ENCODE measurements at places on chromosomes 7 and 10.

DNA sequence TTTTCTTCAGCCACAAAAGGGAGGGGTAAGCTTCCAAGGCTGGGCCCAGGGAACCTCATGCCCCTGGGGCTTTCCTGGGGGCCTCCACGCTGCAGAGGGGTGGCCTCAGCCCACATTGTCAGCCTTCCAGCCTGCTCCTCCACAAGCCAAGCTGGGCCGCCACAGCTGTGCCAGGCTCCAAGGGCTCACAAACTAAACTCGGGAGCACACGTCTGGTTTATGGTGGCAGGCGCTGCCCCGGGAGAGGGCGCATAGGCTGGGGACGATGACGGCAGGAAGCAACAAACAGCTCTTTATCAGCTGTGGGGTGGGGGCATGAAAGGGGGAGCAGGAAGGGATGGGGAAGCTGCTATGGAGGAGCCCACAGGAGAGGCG lies 6.3 kb upstream of the CDH23 start:
- DNase-seq, result no peak

DNA sequence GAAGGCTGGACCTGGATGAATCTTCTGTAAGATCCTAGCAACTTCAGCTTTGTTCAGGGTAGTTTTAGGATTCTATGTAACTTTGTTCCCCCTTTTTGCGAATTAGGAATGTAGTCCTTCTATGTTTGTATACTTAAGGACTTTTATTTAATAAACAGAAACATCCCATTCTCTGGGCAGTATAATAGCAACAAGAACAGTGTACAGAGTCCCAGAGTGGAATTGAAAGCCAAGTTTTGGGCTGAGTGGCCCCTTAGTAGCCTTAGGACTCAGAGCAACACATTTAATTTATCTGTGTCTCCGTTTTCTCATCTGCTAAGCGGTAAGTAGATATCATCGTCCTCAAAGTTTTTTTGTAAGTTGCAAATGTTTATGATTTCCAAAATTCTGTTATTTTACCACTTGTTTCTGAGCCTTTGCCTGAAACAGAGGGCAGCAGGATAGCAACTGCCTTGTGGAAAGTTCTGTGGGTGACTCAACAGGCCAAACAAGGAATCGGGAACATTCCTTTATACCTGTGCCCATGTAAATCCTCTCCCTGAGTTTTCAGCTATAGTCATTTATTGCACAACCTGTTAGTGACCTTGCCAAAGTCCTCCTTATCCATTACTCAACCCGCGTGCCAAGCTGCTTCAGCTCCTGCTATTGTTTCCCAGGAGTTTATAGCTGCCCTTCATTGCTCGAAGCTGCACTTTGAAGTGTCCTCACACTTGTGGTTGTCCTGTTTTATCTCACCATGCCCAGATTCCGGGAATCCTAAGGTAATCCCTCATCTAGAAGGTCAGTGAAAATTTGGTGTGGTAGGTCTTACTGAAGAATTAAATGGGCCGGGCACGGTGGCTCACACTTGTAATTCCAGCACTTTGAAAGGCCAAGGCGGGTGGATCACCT lies 199.1 kb upstream of the AHR start:
- no peak for DNase-seq

- DNase-seq, result no peak
These were observed 19.4 kb upstream of the UTF1 start for GRCh38 chr10:133210398-133211140.

GRCh38 chr7:45663167-45663921 lies 89.2 kb downstream of the ADCY1 start:
- no peak for DNase-seq

DNA sequence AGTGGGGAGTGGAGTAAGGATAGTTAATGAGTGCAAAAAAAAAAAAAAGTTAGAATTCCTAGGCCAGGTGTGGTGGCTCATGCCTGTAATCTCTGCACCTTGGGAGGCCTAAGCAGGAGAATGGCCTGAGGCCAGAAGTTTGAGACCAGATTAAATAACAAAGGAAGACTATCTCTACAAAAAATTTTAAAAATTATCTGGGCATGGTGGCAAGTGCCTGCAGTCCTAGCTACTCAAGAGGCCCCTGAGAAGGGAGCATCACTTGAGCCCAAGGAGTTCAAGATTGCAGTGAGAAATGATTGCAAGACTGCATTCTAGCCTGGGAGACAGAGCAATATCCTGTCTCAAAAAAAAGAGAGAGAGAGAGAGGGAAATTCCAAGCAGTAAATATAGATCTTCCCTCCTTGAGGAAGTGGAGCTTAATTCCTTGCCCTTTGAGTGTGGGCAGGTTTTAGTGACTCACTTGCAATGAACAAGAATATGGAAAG lies 19.5 kb upstream of the CSTF2T start:
- no peak for DNase-seq

DNA sequence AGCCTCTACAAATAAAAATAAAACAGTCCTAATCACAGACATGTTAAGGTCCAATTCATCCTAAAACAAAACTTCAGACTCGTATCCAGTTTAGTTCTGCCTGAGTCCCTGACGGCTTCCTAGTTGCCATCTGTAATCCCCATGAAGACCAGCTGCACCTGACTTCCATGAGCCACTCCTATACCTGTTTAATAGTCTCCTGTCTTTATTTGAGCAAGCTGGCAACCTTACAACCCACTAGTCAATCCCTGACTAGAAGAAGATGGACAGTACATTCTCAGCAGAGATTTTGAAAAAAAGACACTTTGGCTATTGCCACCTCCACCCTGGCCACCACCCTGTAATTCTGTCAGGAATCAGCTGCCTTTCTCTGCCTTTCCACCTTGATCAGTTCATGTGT lies 197.7 kb downstream of the HIBADH start:
- DNase-seq, result no peak

- DNase-seq, result no peak
These were observed 26.3 kb downstream of the GUSB start for GRCh38 chr7:65955718-65956117.

GRCh38 chr7:74606101-74606908 lies 51.2 kb upstream of the GTF2I start:
- peak; percentile 62 for DNase-seq

DNA sequence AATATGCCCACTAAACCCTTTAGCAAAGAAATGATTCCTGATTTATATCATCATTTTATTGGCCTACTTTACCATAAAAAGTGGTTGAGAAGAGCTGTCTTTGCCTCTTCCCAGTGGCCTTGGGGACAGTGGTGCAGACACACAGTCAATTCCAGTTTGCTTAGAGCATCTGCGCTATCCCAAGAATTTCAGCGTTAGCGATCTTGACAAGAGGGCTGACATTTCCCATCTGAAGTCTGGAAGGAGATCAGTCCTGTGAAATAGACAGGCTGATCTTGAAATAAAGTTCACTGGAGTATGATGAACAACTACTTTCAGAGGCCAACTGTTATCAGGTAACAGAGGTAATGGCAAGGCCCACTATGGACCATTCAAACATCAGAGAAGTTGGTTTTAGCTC lies 475.3 kb upstream of the NRP1 start:
- DNase-seq, result no peak

DNA sequence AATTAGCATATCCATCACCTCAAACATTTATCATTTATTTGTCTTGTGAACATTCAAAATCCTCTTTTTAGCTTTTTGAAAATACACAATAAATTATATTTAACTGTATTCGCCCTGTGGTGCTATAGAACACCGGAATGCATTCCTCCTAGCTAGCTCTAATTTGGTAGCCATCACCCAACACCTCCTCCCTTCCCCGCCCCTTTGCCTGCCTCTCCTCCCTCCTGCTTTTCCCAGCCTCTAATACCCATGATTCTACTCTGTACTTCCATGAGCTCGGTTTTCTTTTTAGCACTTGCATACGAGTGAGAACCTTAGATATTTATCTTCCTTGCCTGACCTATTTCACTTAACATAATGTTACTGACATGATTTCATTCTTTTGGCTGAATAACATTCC lies 80.1 kb downstream of the ANKRD26 start:
- no peak for DNase-seq

DNA sequence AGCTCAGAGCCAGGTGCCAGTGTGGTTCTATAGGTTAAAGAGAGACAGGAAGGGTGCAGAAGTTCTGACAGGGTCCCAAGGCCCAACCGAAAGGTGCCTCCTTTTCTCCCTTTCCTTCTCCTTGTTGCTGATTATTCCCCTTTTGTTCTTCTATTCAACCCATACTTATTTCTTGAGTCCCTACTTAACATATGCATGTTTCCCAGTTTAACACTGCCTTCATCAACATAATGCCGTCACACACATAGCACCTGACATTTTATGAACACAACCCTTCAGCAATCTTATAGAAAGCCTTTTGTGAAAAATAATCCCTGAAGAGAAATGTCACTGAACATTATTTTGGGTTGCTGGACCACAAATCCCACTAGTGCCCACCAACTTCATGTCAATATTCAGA lies 39.1 kb downstream of the SORBS1 start:
- DNase-seq, result no peak

- no peak for DNase-seq
These were observed 610.2 kb downstream of the AUTS2 start for GRCh38 chr7:70208236-70209063.

DNA sequence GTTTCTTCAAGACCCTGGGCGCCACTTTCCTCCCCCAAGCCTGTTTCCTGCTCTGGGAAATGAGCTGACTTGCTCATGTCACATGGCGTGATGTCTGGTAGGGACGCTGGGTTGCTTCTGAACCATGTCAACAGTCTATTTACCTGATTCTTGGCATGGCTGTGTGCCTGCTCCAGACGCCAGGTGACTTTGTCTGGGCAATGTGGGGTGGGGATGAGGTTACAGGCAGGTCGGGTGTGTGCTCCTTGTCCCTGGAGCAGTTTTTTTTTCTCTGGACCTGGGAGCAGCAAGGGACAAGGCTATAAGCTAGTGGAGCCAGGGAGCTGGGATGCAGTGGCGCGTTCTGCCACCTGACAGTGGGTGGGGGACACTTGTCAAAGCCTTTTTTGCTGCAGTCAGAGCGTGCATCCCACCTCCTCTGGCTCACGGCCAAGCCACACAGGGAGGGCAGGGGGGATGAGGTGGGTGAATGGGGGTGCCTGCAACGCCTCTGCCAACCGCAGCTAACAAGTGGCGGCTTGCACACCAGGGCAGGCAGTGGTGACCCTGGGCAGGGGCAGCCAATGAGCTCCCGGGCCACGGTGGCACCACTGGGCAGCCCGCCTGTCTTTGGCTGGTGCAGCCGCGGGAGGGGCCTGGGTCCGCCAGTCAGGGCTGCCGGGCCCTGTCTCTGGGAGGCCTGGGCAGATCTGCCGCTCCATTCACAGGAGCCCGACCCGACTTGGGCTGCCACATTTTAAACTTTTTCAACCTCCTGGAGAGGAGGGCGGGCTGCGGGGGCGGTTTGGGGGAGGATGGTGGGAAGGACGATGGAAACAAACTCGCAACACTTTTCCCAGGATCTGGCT lies 22.9 kb downstream of the DNAJB12 start:
- peak; percentile 93 for DNase-seq

GRCh38 chr7:84200859-84201258 lies 6.3 kb upstream of the SEMA3A start:
- DNase-seq, result no peak

DNA sequence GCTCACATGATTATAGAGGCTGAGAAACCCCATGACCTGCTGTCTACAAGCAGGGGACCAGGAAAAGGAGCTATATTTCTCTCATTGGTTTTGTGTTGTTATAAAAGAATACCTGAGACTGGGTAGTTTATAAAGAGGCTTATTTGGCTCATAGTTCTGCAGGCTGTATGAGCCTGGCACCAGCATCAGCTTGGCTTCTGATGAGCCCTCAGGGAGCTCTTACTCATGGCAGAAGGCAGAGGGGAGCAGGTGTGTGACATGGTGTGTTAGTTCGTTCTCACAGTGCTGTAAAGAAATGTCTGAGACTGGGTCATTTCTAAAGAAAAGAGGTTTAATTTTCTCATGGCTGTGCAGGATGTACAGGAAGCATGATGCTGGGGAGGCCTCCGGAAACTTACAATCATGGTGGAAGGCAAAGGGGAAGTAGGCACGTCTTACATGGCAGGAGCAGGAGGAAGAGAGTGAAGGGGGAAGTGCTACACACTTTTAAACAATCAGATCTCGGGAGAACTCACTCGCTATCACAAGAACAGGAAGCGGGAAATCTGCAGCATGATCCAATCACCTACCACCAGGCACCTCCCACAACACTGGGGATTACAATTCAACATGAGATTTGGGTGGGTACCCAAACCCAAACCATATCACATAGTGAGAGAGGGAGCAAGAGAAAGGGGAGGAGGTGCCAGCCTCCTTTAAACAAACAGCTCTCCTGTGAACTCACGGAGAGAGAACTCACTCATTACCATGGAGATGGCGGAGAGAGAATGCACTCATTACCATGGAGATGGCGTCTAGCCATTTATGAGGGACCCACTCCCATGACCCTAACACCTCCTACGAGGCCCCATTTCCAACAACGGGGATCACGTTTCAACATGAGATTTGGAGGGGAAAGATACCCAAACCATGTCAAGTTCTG lies 133.4 kb downstream of the JCAD start:
- DNase-seq, result no peak
